MCF 10A (cell line): ENCODE measurements at places on chromosomes 13 and 19.

GRCh38 chr19:57434386-57435061 lies 601 bp upstream of the ZNF749 start:
- DNase-seq = no peak

GRCh38 chr19:31340042-31341025 lies 8.9 kb downstream of the TSHZ3 start:
- no peak for DNase-seq

- no peak for DNase-seq
Observed at GRCh38 chr19:7744199-7744786, 3.0 kb downstream of the CD209 start.

- DNase-seq = peak; percentile 68
Observed at GRCh38 chr19:47284324-47284899, 9.7 kb downstream of the INAFM1 start.
